ENCODE measurements at places on chromosomes 7 and 10. TPM values are rescaled to one million over a fixed set of nuclear protein-coding genes. Genes with fewer than 3 reads are reported as not detected.

Gene IL2RA
- 1.0 TPM for total RNA-seq

Gene DRGX
- total RNA-seq, result not detected

Gene NRAP
- total RNA-seq, result not detected

Gene STEAP4
- total RNA-seq, result not detected

Gene LIPF
- total RNA-seq, result not detected

Gene CPA2
- not detected for total RNA-seq

Gene PTF1A
- total RNA-seq, result not detected

Gene TMEM26
- not detected for total RNA-seq

Gene LRRC18
- total RNA-seq, result not detected

Gene AQP1
- total RNA-seq, result 0.33 TPM

Gene FAM131B
- total RNA-seq, result 1.2 TPM

Gene OIT3
- total RNA-seq, result not detected

Gene RBP3
- total RNA-seq, result not detected

Gene WNT8B
- total RNA-seq, result not detected

Gene LIPK
- total RNA-seq, result not detected

Gene ENKUR
- not detected for total RNA-seq

Gene AMPH
- not detected for total RNA-seq

Gene CCL24
- total RNA-seq, result not detected

Gene NFKB2
- total RNA-seq, result 111 TPM

Gene OPN1SW
- not detected for total RNA-seq

Gene SFRP5
- total RNA-seq, result 14.4 TPM

Gene SPDYE6
- total RNA-seq, result not detected

Gene SRRM3
- total RNA-seq, result not detected

Gene SH2D4B
- 0.11 TPM for total RNA-seq

Gene LRIT1
- total RNA-seq, result not detected

Gene HYAL4
- total RNA-seq, result not detected

Gene PIK3CG
- total RNA-seq, result 32.9 TPM

Gene MMRN2
- total RNA-seq, result not detected

Gene MSS51
- 5.9 TPM for total RNA-seq

All from naive thymus-derived CD8-positive, alpha-beta T cell (primary cell).